ENCODE measurements at places on chromosomes 7 and 10.

GRCh38 chr7:140898786-140899536 is 25.8 kb downstream of the BRAF start:
- no peak for DNase-seq

- no peak for DNase-seq
Observed at GRCh38 chr10:77357611-77358310, 279.8 kb downstream of the KCNMA1 start.

- no peak for DNase-seq
Observed at GRCh38 chr7:133020496-133020895, 61.4 kb downstream of the CHCHD3 start.

DNA sequence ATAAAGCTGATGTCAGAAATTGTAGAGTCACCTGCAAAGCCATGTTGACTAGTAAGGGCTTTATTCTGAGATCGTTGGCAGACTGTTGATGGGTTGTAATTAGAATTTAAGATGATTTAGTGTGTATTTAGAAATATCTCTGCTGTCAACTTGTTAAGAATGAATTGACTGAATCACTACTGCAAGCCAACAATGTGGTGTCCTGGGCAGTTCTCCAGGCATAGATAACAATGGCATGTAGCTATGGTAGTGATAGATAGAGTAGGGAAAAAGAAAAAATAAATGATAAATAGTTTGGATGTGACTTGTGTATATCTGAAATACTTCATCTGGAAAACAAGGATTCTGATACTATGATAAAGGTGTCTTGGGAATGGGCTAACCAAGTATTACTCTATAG is 640.2 kb downstream of the ARL4A start:
- no peak for DNase-seq

DNA sequence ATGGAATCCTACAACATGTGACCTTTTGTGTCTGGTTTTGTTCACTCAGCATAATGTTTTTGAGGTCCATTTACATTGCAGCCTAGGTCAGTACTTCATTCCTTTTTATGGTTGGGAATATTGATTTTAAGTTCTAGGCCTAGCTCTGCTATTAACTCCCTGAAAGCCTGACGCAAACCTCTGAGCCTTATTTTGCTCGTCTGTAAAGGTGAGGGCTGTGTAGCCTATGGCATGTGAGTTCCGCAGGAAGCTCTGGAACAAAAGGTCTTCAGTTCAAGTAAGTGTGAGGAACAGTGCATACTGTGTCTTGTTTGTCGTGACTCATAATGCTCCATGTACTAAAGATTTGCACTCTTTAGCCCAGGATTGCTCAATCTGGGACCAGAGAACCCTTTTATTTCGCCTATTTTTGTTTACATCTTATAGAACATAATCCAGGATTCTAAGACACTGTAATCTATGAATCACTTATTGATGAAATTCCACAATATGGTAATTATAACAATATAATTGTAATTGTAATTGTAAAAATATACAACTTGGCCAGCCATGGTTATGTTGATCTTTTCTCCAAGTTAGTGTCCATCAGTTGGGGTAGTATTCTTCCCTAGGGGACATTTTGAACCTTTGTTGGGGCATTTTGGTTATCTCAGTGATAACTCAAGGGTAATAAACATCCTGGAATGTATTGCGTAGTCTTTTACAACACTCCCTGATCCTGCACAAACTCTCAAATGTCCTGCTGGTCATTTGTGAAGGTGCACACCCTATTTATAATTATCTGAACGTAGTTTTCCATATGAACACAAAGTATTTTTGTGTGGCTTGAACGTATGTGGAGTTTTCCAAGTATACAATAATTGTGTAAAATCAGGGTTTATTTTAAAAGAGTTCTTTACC is 184.7 kb downstream of the VTI1A start:
- DNase-seq, result no peak

DNA sequence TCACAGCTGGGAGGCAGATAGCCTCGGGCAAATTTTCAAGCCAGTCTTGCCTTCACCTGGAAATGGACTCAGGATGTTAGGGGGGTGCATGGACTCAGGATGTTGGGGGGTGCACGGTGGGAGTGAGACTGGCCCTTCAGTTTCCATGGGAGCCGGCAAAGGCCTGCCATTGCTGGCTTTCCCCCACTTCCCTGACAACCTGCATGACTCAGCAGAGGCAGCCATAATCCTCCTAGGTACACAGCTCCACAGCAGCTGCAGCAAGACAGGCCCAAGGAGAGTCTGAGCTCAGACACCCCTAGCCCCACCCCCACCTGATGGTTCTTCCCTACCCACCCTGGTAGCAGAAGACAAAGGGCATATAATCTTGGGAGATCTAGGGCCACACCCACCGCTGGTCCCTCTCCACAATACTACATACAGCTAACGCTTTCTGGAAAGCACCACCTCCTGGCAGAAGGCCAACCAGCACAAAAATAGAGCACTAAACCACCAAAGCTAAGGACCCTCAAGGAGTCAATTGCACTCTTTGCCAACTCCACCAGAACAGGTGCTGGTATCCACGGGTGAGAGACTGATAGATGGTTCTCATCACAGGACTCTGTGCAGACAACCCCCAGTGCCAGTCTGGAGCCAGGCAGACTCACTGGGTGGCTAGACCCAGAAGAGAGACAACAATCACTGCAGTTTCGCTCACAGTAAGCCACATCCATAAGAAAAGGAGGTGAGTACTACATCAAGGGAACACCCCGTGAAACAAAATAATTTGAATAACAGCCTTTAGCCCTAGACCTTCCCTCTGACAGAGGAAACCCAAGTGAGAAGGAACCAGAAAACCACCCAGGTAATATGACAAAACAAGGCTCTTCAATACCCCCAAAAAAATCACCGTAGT is 18.3 kb downstream of the C7orf25 start:
- DNase-seq, result no peak

- no peak for DNase-seq
Observed at GRCh38 chr10:51090190-51090589, 15.9 kb downstream of the PRKG1 start.

- no peak for DNase-seq
Observed at GRCh38 chr7:81128011-81128410, 209.2 kb upstream of the SEMA3C start.

DNA sequence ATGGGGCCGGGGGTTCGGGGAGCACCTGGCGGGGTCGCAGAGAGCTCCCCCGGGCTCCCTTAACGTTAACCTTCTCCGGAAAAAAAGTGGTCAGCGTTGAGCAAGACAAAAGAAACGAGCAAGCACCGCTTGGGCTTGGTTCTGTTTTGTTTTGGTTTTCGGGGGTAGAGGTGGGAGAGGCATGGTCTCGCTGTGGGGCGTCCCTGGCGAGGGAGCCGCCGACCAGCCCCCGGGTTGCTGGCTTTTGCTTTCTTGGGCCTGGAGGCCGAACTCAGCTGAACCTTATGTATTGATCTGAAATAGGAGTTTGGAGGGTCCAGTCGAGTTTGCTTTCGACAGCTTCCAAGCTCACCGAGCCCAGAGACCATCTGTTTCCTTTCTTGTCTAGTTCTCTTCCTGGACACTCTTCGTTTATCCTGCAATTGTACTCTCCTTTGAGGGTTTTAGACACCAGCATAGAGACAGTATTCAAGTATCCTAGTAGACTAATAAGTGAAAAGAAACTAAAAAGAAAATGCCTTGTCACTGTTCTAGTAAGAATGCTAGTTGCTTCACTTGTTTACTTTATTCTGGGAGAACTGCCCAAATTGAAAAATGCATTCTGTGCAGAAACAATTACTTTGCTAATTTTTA is 980 bp downstream of the FHIP2A start:
- peak; percentile 68 for DNase-seq

- DNase-seq, result no peak
Observed at GRCh38 chr7:74242122-74242443, 12.1 kb downstream of the RFC2 start.

- DNase-seq, result no peak
Observed at GRCh38 chr10:124403548-124403947, 15.2 kb downstream of the OAT start.

DNA sequence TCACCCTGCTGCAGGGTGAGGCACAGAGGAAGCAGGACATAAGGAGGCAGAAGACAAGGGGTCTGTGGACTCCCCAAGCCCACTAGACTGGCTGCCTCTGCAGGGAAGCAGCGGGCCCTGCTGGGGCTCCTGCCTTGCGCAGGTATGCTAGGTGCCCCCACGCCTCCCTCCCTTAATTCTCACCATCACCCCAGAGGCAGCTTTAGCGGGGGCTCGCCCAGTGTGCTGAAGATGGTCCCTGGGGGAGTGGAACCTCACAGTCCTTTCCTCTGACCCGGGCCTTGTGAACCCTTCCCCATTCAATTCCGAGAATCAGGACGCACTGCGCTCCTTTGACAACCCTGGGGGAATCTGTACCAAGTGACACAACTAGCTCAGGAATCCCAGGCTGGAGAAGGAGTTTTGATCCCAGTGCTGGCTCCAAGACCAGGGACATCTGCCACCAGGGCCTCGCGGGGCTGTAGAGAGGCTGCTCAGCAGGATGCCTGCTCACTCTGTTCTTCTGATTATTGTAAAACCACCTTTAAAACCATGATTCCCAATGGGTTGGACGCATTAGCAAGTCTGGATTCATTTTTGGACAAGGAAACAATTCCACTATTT is 468.4 kb downstream of the TCERG1L start:
- no peak for DNase-seq

GRCh38 chr10:21401196-21401595 is 124.3 kb downstream of the SKIDA1 start:
- DNase-seq, result no peak

DNA sequence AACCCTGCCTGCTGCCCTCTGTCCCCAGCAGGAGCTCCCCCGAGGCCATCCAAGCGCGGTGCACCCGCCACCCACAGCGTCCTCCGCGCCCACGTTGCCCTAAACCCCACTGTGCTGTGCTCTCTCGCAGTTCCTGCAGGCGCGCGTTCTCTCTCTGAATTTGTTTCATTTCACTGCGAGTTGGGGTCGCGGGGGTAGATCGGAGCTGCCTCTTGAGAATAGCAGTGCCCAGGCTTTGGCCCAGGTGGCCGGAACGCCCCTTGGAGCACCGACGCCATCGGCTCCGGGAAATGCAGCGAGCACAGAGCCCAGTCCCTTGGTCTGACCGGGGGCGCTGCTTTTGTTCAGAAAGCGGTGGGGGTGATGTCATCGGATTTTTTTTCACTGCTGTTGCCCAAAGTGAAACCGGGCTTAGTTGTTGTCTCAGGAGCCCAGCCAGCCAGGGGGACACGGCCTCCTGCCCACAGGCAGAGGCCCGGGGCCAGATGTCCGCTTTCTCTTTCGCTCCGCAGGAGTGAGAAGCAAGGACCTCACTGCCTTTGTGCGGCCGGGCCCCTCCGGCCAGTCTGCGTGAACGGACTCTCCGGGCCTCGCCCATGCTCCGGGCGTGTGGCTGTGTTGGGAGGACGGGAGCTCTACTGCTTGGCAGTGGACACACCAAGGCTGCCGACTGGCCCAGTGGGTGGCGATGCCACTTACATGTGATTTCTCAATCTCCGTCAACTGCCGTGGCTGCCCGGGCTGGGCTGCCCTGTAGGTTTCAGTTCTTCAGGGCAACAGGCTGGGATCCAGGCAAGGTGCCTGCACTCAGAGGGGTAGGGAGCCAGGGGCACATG is 43.1 kb downstream of the FOXK1 start:
- DNase-seq, result peak; percentile 69

DNA sequence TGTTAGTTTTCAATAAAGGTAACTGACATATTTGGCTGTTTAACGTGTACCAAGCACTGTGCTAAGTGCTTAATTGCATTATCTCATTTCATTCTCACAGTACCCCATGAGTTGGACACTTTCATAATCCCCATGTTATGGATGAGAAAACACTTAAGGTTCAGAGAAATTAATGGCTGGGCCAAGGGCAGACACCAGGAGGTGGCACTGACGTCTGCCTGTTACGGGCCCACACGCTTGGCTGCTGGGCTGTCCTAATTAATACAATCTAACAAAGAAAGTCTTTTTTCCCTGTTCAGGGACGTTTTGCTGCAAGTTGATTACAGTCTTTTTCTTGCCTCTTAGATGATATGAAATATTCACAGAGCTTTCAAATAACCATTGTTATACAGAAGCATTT is 16.1 kb downstream of the DYDC2 start:
- no peak for DNase-seq

- DNase-seq, result no peak
Observed at GRCh38 chr10:125812128-125812750, 10.8 kb downstream of the UROS start.

DNA sequence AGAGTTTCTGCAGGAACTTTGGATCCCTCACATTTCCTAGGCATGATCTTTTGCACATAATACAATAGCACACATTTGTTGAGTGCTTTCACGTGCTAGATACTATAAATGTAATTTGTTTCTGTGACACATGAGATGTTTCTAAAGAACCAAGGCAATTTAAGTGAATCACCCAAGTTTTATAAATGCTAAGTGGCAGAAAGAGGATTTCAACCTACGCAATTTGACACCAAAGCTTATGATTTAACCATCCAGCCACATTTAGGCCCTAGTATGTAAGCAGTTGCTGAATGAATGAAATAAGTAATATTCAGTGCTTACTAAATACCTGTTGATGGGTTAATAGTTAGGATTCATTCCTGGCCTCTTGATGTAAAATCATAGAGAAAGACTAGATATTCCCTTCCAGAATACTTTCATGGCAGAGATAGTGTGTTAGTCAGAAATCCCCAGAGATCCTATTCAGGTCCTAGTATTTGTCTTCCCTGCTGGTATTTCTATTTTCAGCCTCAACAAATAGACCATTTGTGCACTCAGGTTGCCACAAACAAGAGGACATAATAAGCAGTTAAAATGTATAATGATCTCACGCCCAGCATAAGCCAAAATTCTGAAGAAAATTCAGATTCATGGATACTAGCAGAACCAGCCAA is 572.6 kb downstream of the IPMK start:
- no peak for DNase-seq

GRCh38 chr7:80453699-80454340 is 58.0 kb downstream of the GNAT3 start:
- no peak for DNase-seq

- DNase-seq, result no peak
Observed at GRCh38 chr7:144725070-144725469, 110.8 kb downstream of the TPK1 start.

DNA sequence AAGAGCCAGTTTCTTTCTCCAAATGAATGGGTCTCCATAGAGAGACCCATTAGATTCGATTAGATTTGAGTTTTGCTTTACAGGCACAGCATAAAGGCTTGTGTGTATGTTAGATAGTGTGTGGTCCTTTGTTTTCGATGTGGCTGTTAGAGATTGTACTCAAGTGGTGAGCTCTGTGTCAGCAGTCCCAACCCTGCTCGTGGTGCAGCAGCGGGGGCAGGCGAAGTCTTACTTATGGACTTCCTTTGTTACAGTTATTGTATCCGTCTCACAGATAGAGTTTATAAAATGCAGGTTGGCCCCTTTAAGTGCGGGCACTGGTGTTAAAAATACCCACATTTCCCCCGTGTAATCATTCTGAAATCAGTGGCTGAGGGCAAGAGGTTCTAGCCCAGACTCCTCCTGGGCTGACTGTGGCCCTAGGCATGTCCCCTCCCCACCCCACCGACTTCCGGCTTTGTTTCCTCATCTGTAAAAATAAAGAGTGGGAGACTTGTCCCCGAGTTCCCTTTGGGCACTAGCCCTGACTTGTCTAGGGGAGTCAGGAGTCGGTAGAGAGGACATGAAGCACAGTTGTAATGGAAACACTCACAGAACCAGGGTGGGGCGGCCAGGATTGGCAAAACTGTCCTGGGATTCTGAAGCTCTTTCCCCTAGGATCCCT is 28.6 kb downstream of the MTURN start:
- DNase-seq, result no peak

Data from ecto neural progenitor cell (in vitro differentiated cells).